CD8-positive, alpha-beta T cell (primary cell): ENCODE measurements at places on chromosomes 13 and 19. TPM values are rescaled to one million over a fixed set of nuclear protein-coding genes. Genes with fewer than 3 reads are reported as not detected.

DNA sequence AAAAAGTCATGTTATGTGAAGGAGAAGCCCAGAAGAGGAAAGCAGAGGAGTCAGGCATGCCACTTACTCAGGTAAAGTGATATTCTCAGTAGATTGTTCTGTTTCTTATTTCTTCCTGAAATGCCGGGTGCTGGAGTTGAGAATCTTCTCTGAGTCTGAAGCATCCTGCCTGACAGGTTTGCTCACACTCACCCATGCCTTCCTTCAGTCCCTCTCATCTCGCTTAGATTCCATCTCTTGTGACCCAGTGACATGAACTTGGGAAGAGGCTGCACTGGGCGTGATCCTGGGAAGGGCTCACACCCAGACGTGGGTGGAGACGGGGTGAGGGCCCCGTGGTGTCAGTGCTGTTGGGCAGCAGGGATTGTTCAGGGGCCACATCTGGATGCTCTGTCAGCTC is 8.1 kb downstream of the ZNF766 start:
- no peak for DNase-seq

- peak; percentile 19 for DNase-seq
Measured at GRCh38 chr19:50365434-50366306, at the start of gene NAPSA. Gene NAPSA, minus strand, starts transcription at chr19:50365639. Its CDS starts 18 bp downstream, at chr19:50365621.

DNA sequence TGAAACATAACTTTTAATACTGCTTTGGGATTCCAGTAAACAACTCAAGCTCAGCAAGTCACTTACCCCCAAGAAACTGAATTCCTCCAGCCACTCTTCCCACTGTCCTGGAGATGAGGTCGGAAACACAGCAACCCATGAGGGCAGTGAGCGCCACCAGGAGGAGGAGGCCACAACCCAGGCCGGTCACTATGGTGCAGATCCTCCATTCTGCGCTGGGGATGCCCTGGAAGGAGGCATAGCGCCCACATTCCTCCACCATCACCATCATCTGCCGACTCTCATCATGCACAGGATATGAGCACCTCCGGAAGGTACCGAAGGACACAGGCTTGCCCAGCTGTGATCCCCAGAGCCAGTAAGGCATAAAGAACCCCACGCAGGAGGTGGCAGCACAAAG is 2.2 kb downstream of the LHFPL6 start:
- DNase-seq, result no peak

GRCh38 chr13:41546372-41547190 is 89.2 kb downstream of the RGCC start:
- no peak for DNase-seq

DNA sequence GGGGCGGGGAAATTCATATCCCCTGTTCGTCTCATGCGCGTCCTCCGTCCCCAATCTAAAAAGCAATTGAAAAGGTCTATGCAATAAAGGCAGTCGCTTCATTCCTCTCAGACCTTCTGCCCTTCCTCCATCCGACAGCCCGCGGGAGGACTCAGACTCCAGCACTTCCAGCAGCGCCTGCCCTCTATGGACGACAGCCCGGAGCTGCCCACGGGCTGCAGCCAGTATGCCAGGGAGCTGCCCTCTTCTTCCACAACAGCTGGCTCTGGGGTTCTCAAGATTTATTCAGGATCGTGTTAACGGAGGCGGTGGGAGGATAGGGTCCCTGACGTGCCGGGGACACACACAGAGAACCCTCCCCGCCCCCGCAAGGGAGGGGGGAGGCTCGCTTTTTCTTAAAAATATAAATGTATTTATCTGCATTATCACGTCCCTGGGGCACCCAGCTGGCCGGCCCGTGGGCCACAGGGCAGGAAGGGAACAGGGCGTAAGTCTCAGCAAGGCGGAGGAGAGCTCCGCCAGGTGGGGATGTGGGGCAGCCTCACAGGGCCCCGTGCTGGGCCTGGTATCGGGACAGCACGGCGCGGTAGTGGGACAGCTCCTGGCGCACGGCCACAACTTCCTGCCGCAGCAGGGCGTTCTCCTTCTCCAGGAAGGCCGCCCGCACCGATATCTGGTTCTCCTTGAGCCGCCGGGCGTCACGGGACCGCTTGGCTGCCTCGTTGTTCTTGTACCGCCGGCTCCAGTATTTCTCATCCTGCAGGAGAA is 6.7 kb downstream of the DBP start:
- DNase-seq, result no peak

DNA sequence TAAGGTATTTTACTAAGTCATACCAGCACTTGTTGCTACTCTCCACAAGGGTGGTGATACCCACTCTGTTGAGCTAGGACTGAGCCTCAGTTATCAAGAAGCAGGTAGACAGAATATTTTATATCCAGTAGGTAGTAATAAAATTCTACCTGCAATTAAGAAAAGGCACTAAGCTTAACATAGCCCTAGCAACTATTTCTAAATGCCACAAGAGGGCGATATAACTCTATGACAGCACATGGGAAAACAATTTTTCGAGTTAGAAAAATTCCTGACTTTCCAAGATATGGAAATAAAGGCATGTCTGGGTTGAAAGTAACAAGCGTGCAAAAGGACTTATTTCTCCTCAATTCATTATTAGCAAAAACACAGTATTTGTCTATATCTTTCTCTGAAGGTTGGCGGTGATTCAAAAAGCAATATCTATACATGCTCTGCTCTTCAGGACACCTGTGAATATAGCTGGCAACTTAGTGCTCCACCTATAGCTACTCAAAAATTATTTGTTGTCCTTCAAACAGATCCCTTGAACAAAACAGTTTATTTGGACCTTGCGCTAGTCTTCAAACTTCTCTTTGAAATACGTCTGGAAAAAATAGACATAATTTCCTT is 14.7 kb downstream of the CCDC169 start:
- DNase-seq, result no peak

GRCh38 chr13:113013878-113014751 is 45.1 kb downstream of the MCF2L start:
- DNase-seq, result no peak

DNA sequence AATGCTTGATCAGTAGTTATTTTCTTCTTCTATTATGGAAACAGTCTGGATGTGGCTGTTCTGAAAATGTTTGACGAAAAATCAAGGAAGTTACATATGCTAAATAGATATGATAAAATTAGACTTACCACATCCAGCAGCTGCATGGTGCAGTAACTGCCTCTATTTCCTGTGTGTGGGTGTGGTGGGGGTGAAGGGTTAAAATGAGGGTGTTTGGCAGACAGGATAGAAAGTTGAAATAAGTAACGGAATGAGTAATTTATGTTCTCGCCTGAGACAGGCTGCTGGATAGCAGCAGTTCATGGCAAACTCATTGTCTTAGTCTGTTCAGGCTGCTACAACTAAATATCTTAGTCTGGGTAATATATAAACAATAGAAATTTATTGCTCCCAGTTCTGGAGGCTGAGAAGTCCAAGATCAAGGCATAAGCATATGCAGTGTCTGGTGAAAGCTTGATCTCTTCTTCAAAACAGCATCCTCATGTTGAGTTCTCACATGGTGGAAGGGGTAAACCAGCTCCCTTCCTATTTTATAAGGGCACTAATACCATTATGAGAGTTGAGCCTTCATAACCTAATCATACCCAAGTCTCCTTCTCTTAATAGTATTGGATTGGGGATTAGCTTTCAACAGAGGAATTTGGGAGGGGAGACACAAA is 1248.9 kb downstream of the SLITRK5 start:
- DNase-seq, result no peak

GRCh38 chr13:72170571-72170970 is 303.6 kb upstream of the DACH1 start:
- no peak for DNase-seq

GRCh38 chr19:3189702-3190469 is 4.2 kb downstream of the NCLN start:
- no peak for DNase-seq

- DNase-seq, result no peak
Measured at GRCh38 chr13:51663973-51664957, 80.0 kb downstream of the WDFY2 start.

DNA sequence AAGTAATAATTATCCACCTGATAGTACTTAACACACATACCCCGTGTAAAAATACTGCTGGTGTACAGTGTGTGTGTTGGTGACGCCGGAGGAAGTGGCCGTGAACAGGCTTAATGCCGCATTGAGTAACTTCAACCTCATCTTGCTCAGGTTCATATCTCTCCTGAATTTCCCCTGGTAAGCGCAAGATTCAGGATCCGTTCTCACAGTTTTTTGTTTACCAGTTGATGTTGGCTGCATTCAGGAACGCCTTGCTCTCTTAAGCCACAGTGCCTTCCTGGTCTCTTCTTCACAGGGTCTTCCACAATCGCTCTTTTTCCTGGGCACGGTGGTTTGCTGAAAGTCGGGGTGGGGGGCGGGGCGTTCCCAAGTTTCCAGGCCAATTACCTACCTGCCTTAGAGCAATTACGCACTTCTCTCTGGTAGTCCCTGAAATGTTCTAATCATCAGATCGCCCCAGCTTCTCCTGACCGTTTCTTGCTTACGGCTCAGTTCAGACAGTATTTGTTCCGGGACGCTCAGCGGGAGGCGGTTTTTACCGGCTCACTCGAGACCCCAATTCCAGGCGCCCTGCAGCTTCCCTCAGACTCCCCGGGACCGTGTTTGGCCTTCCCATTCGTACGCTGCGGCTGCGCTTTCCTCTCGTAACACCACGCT is 706 bp upstream of the DNAJC3 start:
- peak; percentile 11 for DNase-seq

- no peak for DNase-seq
Measured at GRCh38 chr13:83350569-83350968, 531.7 kb downstream of the SLITRK1 start.

- DNase-seq, result no peak
Measured at GRCh38 chr13:80612804-80613203, 271.9 kb upstream of the SPRY2 start.

DNA sequence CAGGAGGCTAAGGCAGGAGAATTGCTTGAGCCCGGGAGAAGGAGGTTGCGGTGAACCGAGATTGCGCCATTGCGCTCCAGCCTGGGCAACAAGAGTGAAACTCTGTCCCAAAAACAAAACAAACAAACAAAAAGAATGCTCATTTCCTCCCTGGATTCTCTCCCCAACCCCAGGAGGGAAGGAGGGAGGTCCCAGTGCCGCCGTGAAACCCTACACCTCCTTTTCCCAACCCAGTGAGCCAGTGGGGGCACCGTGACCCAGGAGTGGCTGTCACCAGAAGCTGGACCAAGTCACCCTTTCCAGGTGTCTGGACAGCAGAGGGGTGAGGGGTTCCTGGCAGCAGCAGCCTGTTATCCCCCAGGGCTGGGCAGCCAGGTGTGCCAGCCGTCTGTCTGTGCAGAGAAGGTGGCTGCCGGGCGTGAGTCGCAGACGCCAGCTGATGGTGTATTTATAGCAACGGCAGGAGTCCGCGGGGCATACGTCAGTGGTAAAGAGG is 23.5 kb downstream of the NFIC start:
- DNase-seq, result no peak

- DNase-seq, result no peak
Measured at GRCh38 chr13:27038323-27038722, 133.3 kb downstream of the USP12 start.

- DNase-seq, result no peak
Measured at GRCh38 chr19:39240421-39240820, 4.4 kb downstream of the IFNL3 start.

GRCh38 chr13:44385847-44386246 is 12.2 kb downstream of the SERP2 start:
- DNase-seq, result no peak

DNA sequence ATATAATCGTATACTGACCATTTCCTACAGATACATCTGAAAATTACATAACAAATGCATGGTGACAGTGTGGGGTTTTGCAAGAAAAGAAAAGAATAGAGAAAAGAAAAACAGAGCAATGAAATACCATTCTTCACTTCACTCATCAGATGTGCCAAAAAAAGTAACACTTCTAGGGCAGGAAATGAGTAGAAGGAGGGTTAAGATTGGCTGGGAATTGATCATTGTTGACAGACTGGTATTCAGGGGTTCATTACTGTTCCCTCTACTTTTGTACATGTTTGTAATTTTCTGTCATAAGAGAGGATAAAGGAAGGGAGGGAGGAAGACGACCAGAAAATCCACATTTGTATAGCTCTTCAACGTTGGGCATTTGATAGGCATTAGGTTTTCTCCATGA is 31.5 kb downstream of the ABCC4 start:
- no peak for DNase-seq

DNA sequence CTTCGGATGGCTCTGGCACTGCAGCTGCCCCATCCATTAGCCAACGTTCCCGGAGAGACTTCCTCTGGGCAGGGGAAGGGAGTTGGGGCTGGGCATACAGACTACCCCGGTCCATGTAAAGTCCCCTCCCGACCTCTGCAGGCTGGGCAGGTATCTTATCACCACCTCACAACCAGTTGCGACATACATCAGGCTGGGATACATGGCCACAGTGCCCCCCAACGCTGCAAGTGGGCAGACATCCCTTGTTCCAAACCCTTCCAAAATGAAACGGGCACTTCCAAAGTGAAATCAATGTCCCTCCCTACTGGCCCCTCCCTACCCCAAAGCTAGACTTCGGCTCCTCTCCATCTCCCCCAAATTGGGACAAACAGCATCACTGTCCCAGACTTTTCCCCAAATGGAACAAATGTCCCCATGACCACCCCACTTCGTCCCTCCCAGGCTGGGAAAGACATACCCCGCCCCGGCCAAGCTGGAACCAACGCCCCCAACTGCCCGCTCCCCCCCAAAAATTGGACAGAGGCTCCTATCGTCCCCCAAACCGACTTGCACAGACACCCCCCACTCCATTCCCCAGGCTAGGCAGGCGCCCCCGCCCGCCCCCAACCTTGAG is 5.0 kb downstream of the PALM3 start:
- no peak for DNase-seq

DNA sequence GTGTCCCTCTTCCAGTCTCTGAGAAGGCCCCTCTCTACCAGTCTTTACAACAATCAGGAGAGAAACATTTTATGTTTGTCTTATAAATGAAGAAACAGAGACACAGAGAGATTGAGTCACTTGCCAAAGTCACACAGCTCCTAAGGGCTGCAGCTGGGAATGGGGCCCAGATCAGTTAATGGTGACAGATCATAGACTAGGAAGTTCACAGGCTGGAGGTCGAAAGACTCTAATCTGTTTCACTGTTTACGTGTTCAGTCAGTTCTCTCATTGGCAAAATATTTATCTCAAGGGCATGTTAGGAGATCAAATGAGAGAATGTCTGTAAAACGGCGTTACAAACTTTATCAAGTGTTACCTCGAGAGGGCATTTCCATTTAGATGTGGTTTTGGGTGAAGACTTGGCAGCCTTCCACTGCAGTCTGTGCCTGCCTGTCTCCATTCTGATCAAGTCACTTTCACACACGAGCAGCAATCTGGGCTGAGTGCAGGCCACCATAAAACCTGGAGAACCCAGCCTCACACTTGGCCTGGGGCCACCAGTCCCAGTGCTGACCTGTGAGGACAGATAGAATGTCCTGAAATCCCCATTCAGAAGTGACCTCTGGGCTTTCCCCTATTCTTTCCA is 65.1 kb downstream of the SIAH3 start:
- DNase-seq, result no peak

GRCh38 chr19:340620-341385 is 3.8 kb downstream of the MIER2 start:
- no peak for DNase-seq

Gene AMER2
- total RNA-seq, result not detected

Gene VSTM1
- not detected for total RNA-seq

Gene JAK3
- 119 TPM for total RNA-seq

Gene C3
- not detected for total RNA-seq

Gene CYP4F8
- total RNA-seq, result not detected
